ENCODE measurements at places on chromosomes 11 and 22.

GRCh38 chr11:17063171-17064002, 14.1 kb downstream of the RPS13 start:
- peak; percentile 80 for DNase-seq

DNA sequence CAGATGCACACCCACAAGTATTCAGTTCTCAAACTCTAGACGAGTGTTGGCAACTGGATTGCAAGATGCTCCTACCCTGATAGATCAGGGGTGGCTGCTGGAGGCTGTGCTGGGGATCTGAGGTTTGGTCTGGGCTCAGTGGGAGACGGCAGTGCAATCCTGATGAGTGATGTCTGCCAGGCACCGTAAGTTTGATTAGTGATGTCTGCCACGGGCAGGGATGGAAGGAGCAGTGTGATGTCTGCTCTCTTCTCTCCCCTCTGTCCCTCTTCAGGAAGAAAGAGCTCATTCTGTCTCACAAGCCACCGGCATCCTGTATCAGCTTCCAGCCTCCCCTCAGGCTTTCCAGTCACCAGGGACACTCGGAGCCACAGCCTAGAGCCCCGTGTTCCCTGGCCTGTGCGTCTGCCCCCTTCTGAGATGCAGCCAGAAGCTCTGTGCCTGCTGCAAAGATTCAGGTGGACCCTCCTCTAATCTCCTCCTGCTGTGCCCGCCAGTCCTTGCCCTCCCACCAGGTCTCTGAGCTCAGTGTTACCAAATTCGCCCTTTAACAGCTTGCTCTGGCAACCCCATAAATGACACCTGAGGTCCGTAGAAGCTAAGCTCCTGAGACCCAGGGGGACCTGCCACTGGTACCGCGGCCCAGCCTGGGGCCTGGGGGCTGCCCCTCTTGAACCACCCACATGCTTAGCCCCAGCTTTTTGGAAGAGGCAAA, 19.9 kb downstream of the TP53I11 start:
- DNase-seq: no peak

DNA sequence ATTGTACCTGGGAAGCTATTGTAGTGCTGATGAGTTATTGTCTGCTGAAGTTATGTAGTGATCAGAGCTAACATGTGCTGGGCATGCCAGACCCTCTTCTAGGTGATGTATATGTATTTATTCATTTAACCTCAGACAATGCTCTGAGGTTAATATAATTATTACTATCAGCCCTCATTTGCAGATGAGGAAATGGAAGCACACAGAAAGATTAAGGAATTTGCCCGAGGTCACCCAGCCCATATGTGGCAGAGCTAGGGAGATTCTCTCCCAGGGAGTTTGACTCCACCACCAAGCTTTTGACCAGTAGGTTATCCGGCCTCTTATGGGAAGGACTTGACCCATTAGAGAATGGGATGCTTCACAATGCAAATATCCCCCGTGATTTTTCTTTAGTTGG, 114.2 kb upstream of the NAV2 start:
- no peak for DNase-seq

DNA sequence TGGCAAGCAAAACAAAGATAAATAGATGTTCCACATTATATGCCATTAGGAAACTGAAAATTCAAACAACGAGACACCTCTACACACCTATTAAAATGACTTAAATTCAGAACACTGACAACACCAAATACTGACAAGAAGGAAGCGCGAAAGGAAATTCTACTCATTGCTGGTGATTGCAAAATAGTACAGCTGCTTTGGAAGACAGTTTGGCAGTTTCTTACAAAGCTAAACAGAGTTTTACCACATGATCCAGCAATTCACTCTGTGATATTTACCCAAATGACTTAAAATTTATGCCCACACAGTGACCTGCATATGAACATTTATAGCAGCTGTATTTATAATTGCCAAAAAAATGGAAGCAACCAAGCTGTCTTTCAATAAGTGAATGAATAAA, 232.6 kb downstream of the CASP12 start:
- no peak for DNase-seq
